ENCODE measurements at places on chromosomes 1 and 21.
A peak's percentile ranks its signal among the peaks of the same experiment; 100 is the strongest.

GRCh38 chr1:154405747-154406571 lies 816 bp downstream of the IL6R start:
- peak; percentile 69 for DNase-seq

- peak; percentile 74 for DNase-seq
These were observed 59.5 kb downstream of the CASZ1 start for GRCh38 chr1:10736634-10737586.

GRCh38 chr1:41380979-41381691 lies 19.9 kb downstream of the FOXO6 start:
- DNase-seq: peak; percentile 76

GRCh38 chr1:6127587-6128163 lies 52.4 kb downstream of the CHD5 start:
- peak; percentile 85 for DNase-seq

DNA sequence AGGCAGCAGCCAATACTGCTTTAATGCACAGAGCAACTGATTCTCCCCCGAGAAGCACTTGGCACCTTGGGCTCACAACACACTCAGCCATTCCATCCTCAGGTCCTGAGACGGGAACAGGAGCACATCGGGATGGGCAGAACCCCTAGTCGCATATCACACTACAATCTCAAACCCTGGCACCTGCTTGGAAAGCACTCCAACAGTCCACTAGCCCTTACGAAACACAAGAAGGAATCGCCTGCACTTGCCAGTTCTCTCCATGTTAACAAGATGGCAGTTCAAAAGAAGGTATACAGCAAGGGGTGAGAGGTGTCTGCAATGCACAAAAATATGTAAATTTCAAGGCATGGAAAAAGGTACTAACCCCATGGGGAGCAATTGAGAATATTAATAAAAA lies 21.4 kb downstream of the JAK1 start:
- no peak for DNase-seq

DNA sequence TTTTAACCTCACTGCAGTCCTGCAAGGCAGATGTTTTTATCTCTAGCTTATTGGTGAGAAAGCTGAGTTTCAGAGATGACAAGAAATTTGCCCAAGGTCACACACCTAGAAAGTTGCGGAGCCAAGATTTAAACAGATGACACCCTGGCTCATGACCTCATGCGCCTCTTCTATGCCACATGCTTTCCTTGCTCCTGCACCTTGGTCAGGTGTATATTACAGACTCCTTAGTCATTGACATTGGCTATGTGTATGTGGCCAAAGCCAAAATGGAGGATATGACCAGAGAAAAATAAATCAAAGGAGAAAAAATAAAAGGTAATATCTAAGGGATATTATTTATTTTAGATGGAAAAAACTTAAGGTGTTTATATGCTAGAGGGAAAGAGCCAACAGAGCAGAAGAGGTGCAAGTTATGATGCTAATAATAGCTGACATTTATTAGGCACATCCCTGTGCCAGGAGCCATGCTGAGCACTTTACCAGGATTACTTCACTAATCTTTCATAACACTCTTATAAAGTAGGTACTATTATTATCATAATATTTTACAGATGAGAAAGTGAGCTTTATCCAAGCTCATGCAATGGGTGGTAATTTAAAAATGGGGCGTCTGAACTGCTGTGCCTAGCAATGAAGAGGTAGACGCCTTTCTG lies 13.8 kb upstream of the MYOC start:
- DNase-seq: no peak

DNA sequence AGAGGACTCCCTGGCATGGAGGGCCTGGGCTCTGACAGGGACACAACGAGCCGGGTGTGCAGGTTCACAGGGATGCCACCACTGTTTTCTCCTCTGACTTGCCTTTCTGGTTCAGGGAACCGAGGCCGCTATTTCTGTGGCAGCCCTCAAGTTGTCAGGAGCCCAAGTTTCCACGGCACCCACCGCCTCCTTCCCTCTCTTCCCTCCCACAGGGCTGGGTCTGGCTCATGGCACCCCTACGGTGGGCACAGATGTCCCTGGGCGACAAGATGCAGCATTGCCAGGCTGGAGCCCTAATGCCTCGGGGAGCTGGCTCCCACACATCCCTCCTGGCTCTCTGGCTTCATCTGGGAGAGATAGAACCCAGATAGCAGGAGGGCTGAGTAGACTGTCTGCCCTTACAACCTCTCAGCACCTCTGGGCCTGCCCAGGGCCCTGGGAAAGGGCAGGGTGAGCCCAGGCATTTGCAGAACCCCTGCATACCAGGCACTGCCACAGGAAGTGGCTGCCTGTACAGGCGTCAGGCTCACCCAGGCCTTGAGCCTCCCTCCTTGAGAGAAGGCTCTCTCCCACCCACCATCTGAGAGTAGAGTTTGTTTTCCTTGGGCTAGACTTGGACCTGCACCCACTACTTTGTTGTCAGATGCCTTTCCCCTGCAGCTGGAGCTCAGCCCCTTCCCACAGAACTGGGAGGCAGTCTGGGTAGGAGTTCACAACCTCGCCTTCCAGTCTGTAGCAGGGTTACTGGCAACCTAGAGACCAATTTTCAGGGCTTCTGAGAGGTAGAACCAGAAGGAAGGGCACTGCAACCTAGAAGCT lies 20.5 kb downstream of the KCNC4 start:
- no peak for DNase-seq

DNA sequence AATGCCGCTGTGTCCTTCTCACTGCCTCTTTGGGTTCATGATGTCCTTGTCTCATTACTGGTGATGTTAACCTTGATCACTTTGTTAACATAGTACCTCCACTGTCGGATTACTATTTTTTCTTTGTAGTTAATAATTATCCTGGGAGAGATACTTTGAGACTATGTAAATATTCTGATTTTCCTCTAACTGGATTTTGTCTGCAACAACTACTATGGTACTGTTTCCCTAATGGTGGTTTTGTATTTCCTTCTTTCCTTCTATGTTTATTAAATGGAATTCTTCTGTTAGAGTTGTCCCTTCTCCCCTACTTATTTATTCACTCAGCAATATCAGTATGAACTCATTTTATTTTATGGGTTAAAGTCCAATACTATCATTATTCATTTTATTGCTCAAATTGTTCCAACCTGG lies 4.2 kb downstream of the TOR1AIP2 start:
- DNase-seq: no peak

DNA sequence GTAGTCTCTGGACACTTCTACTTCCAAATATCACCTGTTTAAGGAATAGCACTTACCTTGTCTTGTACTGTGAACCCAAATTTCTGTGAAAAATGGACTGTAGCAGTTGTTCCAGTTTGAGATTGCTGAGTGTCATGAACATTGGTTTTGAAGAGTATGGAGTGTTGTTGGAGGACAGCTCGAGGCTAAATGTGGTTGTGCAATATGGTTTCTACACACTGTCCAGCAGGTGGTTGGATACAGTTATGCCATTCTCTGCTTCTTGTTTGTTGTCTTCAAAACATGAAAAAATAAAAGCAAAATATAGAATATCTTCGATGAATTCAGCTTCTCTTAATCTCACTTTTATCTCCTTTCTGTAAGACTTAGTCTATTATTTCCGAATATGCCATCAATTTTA lies 67.1 kb downstream of the DDR2 start:
- DNase-seq: no peak

- DNase-seq: peak; percentile 12
These were observed 68.0 kb downstream of the LMX1A start for GRCh38 chr1:165288350-165289120.

DNA sequence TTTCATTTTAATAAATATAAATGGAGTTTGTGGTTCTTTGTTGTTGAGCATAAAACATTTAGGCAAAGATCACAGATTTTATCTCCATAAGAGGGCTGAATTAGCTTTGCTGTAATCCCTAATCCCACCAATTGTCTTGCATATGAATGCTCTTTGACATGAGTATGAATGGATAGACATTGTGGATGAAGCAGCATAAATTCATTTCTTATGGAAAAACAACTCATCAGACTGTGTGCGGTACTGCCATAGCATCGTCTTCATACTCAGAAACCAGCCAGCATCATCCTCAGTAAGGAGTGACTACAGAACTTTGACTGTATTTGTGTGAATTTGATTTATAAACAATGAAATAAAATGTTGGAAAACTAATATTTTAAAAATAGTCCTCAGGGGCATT lies 19.6 kb downstream of the SON start:
- DNase-seq: no peak

DNA sequence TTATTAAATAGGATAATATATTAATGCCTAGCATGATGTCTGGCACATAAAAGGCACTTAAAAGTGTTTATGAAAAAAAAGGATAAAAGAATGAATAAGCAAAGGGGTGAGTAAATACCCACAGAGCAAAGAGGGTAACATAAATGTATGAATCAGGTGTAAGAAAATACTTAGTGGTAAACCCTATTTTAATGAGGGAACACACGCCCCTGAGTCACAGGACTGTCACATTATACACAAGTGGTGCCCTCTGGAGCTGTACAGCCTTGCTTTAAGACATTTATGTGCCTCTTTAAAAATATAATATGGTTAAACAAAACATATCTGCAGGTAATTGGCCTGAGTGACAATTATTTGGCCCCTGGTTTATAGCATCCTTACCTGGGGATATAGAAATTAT lies 78.1 kb upstream of the PTBP2 start:
- no peak for DNase-seq

DNA sequence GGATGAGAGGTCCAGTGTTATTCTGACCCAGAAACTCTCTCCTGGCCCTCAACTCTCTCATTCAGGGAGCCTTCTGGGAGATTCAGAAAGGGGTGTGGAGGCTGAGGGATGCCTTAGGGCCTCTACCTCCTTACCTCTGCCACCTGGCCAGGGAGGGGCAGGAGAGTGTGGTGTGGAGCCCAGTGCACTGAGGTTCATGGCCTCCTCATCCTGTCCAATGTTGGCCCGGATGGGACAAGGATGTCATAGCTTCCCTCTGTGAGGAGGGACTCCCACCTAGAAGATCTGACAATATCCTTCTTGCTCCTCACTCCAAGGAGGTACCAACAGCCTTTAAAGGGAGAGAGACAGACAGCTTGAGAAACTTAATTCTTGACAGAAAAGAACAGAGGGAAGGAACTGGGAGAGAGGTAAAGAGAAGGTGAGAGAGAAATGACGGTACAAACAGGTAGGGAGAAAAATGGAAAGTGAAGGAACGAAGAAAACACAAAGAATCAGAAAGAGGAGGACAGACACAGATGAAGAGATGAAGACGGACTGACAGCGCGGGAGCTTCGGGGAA lies 779 bp downstream of the BEND5 start:
- DNase-seq: no peak

DNA sequence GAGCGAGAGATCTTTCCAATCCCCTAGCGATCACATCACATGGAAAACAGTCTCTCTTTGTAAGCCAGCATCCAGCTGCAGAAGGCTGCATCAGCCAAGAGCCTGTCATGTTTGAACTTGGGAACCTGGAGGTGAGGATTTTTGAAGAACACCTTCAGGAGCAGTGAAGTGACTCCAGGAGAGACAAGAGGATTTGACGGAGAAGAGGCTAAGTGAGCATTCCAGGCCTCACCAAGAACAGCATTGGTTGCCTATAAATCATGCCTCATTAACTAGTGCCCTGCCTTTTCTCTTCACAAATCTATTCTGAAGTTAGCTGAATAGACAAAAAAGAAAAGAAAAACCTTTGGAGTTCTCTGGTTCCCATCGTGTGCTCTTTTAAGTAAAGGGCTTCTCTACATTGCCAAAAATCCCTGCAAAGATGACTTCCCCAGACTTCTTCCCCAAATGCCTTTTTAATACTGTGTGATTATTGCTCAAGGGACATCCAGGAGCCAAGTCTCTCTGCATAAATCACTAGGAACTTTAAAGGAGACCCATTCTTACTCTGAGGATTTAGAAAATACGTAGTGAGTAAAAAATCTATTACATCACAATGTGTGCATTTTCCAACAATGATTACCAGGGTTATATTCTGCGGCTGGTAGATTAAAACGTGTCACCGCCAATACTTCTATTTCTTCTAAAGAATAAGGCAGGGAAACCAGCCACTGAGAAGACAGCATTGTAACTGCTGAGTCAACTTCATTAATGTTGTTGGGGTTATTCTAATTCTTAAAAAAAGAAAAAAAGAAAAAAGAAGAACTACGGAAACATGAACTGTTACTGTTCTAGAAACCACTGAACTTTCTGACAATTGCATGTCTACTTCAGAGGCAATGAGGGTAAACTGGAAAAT lies 95.2 kb downstream of the KIF14 start:
- no peak for DNase-seq

DNA sequence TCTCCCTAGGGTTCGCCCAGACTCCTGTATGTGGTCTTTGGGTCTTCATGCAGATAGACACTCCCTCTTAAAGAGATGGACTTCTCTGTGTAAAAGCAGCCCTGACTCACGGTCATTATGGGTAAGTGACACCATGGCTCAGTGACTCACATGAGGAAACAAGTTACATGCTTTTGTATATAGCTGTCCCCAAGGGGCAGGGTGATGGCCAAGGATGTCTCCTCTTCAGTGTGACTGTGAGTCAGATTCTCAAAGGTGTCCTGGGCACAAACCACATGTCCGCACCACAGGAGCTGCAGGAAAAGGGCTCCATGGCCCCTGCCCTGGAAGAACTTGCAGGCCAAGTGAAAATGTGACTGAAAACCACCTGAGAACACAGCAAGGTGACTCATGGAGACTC lies 380.4 kb downstream of the NPHP4 start:
- peak; percentile 33 for DNase-seq

- no peak for DNase-seq
These were observed 63.9 kb downstream of the CSMD2 start for GRCh38 chr1:34101151-34101550.

DNA sequence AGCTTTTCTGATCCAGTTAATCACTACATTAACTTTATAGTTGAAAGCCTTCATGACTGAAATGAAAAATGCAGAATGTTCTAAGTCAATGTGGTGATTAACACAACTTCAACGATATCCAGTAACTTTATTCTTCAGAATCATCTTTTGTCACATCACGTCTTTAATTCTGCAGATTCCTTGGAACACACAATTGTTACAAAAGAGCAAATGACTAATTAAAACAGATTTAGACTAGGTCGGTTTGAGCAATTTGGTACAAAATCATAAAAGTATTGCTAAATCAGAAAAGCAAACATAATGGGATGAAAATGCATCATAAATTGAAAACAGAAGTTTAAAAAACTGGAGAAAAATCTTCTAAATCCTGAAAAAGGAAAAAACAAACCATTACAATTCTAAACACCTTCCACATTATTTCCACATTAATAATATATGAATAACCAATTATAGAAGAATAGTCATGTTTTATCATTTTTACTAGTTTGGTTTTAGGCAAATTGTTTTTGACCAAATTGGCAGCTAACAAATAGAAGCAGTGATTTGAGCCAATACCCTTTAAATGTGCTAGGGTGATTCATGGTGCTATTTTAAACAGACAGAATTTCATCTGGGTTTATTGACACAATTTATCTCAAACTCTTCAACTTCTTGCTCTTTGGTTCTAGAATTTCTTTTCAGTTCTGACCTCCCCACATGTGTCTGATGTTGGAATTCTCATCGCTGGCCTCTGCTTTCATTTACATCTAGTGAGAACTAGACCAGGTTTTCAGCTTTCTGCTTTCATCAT lies 468.1 kb upstream of the PTBP2 start:
- no peak for DNase-seq

DNA sequence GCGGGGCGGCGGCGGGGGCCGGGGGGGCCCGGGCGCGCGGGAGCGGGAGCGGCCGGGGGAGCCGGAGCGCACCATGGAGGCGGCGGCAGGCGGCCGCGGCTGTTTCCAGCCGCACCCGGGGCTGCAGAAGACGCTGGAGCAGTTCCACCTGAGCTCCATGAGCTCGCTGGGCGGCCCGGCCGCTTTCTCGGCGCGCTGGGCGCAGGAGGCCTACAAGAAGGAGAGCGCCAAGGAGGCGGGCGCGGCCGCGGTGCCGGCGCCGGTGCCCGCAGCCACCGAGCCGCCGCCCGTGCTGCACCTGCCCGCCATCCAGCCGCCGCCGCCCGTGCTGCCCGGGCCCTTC lies 546 bp downstream of the SKI start:
- DNase-seq: no peak
